ENCODE measurements at places on chromosomes 7 and 10.

DNA sequence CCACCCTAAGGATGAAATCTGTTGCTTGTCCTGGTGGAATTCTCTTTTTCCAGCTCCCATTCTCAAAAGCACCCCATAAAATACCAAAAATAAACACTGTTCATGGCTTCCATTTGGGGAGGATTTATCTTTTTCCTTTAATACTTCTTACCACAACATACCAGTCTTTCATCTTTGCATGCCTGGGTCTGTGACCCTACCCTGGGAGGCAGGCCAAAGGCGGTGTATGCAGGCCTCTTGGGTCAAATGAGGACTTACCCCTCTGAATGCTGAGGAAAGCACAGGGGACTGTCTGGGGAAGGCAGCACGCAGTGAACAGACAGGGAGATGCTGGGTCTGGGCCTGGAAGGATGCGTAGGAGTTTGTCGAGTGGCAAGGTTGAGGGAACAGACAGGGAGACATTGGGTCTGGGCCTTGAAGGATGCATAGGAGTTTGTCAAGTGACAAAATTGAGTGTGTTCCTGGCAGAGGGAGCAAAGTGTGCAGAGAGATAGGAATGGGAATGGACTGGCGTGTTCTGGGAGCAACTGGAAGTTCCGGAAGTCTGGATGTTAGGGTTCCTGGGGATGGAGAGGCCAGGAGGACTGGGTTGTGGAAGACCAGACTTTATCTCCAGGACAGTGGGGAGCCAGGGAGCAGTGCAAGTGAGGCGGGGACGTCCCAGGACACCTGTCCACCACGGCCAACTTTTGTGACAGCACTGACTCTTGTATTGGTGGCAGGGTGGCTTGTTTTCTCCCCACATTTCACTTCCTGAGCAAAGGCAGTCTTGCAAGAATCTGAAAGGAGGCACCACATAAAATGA is 40.8 kb downstream of the MYL10 start:
- DNase-seq = no peak

DNA sequence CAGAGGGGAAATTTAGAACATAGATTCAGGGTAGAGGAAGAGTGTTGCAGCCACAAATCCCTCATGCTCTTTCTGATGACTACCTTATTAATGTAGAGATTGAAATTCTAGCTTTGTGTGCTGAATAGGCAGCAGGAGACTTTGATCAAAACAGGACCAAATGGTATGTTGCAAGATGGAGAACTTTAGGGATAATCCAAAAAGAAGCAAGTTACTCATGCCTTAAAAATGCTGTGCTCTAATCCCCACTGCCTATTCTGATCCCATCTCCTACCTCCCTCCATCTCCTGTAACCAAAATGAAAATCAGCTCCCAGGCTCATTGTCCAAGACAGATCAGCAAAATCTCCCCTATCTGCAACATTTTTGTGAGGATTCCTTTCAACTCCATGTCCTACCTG is 31.3 kb downstream of the CH25H start:
- DNase-seq = no peak

- no peak for DNase-seq
Measured at GRCh38 chr7:114843102-114843501, 78.8 kb upstream of the MDFIC start.

GRCh38 chr10:17836942-17837341 is 27.8 kb downstream of the MRC1 start:
- no peak for DNase-seq

GRCh38 chr7:55165176-55165861 is 146.5 kb downstream of the EGFR start:
- DNase-seq = no peak

DNA sequence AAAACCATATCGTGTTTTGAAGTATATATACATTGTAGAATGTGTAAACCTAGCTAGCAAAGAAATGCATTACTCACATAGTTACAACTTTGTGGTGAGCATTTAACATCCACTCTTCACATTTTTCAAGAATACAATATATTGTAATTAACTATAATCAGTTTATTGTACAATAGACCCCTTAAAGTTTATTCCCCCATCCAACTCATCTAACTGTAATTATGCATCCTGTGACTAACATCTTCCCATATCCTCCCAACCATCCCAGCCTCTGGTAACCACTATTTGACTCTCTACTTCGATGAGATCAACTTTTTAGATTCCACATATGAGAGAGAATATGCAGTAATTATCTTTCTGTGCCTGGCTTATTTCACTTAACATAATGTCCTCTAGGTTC is 526.4 kb downstream of the KIF20B start:
- DNase-seq = no peak

DNA sequence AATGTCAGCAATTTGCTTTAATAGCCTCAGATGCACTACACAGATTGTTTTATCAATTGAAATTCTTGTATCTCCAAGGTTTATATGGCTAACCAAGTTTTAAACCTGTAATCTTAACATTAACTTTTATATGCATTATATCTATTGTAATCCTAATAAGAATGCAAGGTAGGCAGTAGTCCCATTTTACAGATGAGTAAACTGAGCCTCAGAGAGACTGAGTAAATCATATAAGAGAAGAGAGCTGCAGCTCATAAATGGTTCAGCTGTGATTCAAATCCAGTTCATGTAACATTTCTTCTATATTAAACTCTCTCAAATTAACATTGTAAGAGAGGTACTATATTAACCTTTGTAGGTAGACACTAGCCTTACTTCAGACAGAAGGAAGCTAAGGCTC is 44.0 kb downstream of the MALSU1 start:
- no peak for DNase-seq

GRCh38 chr7:28137463-28137862 is 43.1 kb downstream of the JAZF1 start:
- no peak for DNase-seq

- DNase-seq = no peak
Measured at GRCh38 chr7:109579901-109580300, 1010.2 kb downstream of the DNAJB9 start.

DNA sequence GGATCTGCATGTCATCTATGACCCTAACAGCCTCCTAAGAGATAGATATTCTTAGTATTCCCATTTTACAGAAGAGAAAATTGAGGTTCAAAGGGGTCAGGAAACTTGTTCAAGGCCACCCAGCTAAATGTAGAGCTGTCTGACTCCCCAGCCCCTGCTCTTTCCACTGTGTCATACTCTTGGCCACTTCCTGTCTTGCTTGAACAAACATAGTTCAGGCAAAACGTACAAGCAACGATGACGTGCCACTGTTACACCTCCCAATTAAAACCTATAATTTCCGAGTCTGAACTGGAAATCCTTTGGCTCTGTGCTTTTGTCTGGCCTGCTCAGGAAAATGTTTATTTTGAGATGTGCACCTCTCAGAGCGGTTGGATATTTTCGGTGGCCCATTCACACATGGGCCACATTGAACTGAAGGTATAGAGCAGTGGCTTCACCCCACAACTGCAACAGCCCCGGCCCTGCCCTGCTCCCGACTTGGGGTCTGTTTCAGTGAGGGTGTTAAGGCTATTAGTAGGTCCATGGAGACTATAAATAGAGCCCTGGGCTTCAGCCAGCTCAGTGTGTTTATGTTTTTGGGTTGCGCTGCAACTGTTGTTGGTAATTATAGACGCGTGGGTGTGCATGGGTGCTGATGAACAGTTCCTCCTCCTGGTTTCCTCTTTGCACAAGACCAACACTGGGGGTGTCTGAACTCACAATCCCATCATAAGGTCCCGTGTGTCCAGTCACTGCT is 172.3 kb upstream of the ADO start:
- peak; percentile 24 for DNase-seq

GRCh38 chr10:98364432-98365102 is 50.4 kb downstream of the PYROXD2 start:
- DNase-seq = no peak

DNA sequence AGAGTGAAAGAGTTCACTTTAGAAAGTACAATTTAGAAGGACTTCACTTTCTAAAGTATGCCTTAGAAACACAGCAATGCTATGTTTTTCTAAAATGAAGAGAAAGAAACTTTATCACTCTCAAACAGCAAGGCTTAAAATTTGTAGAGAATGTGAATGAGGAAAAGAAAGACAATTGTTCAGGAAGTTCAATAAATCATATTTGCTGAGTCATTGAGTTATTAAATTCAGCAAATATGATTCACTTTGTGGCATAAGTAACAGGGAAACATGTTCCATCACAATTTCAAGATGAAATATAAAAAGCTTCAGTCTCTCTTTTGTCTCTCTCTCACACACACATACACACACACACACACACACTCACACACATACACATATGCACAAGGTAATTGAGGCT is 187.9 kb downstream of the PCDH15 start:
- no peak for DNase-seq

- no peak for DNase-seq
Measured at GRCh38 chr7:44103923-44104859, at the start of gene AEBP1. Gene AEBP1 (plus strand): TSS chr7:44104345. CDS start chr7:44104666, 321 bp downstream.

GRCh38 chr7:150982351-150982750 is 4.2 kb upstream of the KCNH2 start:
- no peak for DNase-seq

DNA sequence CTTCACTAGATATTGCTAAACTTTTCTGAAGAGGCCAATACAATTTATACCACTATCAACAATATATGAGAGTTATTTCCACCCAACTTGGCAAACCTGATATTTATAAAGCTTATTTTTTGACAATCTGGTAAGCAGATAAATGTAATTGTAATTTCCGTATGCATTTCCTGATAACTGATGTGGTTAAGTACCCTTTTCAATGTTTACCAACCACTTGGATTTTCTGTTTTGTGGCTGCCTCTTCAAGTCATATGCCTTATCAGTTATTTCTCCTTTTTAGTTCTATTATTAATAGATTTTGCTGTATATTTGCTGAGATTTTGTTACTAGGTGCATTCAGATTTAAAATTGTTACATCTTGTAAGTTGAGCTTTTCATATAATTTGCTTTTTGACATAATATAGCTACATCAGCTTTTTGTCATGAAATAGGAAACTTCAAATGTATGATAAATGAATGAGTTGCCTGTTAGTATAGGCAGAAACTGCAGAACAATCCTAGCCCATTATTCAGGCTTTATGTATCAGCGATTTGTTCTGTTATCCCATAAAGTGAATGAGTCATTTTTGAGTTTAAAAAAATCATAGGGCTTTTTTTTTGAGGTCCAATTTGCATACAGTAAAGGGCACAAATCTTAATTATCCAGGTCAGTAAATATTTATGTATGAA is 11.5 kb downstream of the SGPL1 start:
- no peak for DNase-seq

DNA sequence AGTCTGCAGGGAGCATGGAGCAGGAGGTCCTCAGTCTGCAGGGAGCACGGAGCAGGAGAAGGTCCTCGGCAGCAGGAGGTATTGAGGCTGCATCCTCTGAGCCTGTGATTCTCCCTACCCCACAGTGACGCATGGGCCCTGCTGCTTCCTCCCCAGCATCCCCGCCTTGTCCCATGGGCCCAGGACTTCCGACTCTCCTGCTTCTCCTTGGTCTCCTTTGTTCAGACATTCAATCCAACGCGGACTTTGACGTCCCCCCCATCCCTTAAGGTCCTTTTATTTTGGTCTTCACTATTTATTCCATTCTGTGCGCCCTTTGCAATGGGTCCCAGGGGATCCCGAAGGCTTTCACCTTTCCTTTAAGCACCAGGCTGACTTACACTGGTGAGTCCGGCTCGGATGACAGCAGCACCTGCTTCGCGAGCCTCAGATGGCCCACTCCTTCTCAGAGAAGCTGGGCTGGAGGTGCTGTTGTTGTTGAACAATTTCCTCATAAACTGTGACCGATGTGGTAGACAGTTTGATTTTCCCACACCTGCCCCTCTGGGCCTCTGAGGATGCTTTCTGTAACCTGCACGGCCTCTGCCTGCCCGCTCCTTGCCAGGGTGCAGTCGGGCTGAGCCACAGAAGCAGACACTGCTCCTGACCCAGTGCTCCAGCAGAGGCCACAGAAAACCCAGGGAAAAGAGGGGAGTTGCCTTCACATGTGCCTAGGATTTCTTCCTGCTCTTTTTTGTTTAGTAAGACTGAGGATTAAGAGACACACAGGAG is 407.2 kb upstream of the SHH start:
- DNase-seq = no peak

- DNase-seq = no peak
Measured at GRCh38 chr7:91826377-91826776, 54.1 kb downstream of the MTERF1 start.

GRCh38 chr10:69086001-69086509 is 1.8 kb upstream of the SRGN start:
- no peak for DNase-seq
